Adipocyte (in vitro differentiated cells): ENCODE measurements at places on chromosomes 3 and 15.

DNA sequence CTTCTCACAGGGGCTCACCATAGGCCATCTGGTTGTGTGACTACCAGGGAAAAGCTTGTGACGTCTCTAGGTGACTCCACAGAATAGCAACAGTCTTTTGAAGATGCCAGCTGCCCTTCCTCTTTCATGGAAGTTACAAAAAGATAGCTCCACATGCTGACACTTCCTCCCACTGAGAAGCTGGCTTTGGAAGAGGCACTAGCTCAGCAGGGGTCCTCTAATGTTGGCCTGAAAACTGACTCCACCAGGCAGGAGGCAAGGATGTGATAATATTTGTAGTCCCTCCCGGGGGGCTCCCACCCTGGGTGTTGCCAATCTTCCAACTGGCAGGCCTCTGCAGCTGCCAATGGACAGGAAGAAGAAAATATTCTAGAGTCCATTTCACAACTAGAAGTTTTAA is 343.5 kb downstream of the NEK10 start:
- no peak for DNase-seq

DNA sequence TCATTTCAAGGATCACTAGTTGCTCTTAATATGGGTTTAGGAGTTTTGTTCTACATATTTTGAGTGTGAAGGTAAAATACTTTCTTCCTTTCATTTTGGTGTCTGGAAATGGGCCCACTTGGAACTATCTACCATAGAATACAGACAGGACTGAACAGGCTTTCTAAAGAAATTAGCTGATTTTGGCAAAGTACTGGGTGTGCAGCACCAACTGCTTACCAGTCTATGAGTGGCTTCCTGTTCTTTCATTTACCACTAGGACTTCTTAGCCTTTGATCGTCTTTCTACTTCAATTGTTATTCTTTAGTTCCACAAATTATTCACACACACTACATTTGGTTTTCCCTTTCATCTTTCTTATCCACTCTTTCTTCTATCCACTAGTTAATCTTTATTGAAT is 1196.3 kb downstream of the ROBO1 start:
- DNase-seq = no peak

DNA sequence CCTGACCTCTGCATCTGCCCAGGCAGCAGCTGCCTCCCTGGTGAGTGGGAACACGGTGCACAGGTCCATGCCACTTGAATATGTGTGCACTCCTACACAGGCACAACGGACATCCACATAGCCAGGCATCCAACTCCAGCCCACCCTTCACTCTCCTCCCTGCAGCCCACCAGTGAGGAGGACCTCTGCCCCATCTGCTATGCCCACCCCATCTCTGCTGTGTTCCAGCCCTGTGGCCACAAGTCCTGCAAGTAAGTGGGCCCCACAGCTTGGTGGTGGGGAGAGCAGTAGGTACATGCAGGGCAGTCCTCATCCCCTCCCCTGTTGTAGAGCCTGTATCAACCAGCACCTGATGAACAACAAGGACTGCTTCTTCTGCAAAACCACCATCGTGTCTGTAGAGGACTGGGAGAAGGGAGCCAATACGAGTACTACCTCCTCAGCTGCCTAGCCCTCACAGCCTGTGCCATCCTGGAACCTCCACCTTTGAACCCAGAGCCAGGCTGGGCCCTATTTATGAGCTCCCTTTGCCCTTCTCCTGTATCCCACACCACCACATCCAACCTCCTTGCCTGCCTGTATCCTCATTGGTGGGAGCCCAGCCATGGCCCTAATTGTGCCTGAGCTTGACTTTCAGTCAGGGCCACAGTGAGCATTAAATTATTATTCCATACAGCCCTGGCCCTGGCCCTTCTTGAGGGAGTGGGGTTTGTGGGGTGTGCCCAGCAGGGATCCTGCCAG is 1.5 kb upstream of the AMIGO3 start:
- no peak for DNase-seq

DNA sequence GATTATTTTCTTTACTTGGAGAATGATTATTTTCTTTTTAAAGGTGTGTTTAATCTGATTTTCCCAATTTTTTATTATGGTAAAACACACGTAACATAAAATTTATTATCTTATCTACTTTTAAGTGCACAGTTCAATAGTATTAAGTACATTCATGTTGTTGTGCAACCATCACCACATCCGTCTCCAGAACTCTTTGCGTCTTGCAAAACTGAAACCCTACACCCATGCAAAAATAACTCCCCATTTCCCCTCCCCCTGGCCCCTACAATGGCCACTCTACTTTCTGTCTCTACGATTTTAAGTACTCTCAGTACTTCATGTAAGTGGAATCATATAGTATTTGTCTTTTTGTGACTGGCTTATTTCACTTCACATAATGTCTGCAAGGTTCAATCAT is 230.7 kb downstream of the SATB1 start:
- DNase-seq = no peak

DNA sequence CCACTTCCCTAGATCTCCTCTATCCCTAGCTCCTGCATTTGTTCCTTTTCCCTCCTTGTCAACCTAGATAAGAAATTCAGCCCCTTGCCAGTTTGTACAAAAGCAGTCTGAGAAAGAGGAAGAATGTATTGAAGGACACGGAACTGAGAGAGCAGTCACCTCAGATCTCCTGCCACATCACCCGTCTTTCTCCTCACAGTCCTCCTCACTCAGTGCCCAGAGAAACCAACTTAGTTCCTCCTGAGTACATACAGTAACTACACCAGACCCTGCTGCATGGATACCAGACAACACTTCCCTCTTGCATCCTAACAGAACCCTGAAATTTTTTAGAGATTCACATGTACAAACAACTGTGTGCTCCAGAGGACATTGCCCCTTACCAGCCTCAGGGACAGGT is 563.6 kb upstream of the ADAMTS9 start:
- no peak for DNase-seq

DNA sequence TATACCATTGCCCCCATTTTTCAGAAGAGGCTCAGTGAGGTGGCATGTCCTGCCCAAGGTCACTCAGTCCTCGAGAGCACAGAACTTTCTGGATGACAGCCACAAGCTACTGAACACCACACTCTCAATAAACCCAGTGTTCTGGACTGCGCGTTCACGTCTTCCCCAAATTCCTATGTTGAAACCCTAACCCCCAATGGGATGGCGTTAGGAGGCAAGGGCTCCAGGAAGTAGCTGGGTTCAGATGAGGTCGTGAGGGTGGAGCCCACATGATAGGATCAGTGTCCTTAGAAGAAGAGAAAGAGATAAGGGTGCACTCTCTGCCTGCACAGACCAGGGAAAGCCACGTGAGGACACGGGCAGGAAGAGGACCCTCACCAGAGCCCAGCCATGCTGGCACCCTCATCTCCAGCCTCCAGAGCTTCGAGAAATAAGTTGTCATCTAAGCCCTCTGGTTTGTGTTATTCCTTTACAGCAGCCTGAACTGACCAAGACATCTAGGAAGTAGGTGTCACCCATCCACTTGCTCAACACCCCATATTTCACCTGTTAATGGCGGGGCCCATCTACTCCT is 324.0 kb downstream of the UACA start:
- DNase-seq = no peak

DNA sequence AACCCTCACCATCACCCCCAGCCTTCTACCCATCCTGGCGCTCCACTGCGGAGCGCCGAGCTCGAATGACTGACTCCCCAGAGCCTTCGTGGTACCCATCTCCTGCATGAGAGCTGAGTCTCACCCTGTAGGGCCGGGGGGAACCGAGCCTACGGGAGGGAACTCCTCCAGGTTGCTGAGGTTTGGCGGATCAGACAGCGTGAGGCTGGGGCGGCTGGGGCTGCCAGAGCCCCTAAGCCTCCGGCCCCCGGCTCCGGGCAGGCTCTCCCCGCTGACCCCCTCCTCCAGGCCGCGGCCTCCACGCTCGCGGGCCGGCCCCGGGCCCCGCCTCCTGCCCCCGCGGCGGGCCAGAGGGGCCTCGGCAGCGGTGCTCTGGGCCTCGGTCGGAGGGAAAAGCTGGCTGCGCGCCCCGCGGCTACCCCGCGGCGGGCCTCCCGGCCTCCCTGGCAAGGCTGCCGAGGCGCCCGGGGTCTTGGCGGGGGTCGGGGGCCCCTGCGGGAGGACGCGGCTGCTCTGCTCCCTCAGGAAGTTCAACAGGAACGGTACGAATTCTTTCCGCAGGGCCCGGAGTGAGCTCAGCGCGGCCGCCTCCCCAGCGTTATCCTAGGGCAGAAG is 643 bp downstream of the CDAN1 start:
- peak; percentile 77 for DNase-seq

DNA sequence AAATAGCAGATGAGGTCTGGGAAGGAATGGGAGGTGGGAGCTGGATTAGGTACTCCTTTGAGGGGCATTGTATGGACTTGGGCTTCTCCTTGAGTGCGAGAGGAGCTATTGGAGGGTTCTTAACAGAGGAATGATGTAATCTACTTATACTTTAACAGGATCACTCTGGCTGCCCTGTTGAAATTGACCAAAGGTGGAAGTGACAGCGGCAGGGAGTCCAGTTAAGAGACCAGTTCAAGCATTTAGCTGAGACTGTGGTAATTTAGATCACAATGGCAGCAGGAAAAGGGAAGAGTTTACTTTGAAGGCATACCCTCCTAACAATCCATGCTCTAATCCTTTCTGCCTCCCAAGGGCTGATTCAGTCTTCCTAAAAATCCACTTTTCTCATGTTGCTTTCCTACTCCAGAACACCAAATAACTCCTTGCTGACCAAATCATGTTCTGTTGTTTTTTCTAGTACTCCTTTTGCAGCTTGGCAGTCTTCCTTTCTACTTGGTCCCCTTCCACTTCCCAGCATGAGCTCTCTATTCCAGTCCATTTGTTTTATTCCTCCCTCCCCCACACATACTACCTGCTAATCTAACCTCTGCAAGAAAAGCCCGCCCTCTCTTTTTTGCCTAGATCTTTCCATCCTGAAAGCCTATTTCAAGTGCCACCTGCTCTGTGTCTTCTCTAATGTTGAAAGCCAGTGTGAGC is 139.4 kb downstream of the NECTIN3 start:
- DNase-seq = no peak

DNA sequence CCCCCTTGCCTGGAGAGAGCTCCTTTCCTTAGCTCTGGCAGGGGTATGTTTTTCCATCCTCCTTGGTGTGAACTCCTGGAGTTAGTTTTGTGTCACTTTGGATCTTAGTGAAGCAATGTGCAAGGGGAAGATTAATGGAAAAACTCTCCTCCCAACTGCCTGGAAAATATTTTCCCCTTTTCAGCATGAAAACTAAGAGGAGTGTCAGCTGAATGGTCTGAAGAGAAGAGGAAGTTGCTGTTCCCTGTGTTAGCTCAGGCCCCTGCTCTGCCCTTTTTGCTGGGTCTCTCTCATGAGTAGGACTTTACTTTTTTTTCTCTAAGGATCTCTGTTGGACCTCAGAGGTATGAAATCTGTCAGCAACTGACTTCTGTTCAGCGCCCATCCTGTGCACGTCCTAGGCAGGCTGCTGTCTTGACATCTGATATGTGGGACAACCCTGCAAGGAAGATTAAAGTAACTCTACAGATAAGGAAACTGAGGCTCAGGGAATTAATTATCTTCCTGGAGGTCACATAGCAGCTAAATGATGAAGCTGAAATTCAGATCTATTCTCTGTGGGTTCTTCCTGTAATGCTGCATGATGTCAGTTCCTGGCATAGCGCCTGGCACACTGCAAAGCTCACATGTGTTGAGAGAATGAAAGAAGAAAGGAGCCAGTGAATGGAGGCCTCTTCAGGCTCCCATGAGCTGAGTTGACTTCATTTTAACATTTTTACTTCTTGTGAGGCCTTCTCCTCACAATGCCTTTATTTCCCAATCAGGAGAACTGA is 109.7 kb upstream of the GALNT15 start:
- DNase-seq = peak; percentile 83

- DNase-seq = no peak
Observed at GRCh38 chr3:197348014-197348413, 49.6 kb upstream of the DLG1 start.

GRCh38 chr3:170387950-170388349 is 30.4 kb downstream of the SKIL start:
- peak; percentile 67 for DNase-seq

GRCh38 chr3:77052051-77052501 is 12.2 kb downstream of the ROBO2 start:
- peak; percentile 31 for DNase-seq

GRCh38 chr15:68819495-68820294 is 1.0 kb downstream of the ANP32A start:
- peak; percentile 76 for DNase-seq

DNA sequence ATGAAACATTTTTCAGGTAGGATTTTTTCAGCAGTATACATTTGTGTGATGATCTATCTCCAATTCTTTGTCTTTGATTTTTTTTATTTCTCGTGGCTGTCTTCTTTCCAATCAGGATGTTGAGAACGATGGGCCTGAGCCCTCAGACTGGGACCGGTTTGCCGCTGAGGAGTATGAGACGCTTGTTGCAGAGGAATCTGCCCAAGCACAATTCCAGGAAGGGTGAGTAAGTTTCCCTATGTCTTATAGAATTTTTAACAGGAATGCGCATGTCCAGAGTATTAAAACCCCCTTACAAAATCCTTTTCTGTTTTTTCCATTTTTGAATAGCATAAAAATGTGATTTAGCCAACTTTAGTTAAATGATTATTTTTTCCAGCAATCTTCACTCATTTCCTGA is 90.0 kb downstream of the MSL2 start:
- DNase-seq = no peak

DNA sequence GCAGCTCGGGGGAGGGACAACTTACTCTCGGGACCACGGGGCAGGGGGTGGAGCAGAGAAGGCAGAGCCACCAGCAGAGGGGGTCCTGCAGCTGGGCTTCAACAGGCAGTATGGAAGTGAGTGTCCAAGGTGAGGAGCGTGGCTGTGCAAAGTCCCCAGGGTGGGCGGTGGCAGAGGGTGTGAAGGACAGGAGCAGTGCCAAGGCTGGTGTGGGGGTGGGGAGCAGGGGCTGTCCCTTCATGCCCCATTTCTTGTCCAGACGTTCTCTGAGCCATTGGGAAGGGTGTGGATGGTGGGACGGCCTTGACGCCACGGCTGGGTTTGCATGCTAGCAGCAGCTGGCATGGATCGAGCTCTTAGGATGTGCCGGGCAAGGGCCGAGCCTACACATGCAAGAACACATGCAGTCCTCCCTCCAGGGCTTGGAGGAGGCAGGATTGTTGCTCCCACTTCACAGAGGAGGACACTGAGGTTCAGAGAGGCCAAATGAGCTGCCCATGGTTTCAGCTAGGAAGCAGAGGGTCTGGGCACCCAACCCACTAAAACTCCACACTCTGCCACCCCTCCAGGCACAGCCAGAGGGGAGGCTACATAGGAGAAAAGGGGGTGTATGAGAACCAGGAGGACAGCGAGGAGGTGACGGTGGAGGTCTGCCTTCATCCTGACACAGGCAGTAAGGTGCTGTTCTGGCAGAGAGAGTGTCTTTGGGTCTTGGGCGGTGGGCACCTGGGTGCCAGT is 93.6 kb downstream of the TBC1D2B start:
- no peak for DNase-seq

- no peak for DNase-seq
Observed at GRCh38 chr15:70390723-70391122, 293.0 kb upstream of the TLE3 start.

GRCh38 chr3:64380546-64380945 is 155.3 kb upstream of the PRICKLE2 start:
- no peak for DNase-seq

GRCh38 chr3:133258358-133258757 is 141.5 kb upstream of the BFSP2 start:
- no peak for DNase-seq
